ENCODE measurements at places on chromosomes 7 and 10.

DNA sequence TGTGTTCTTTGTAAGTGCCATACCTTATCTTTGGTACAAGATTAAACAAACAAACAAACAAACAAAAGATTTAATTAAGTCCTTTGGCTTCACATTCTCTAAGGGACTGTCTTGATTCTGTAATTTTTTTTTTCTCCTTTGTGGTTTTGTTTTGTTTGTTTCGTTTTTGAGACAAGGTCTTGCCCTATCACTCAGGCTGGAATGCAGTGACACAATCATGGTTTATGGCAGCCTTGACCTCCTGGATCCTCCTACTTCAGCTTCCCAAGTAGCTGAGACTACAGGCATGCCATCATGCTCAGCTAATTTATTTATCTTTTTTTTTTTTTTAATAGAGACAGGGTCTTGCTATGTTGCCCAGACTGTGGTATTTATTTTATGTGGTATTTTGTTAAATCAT is 165.8 kb downstream of the LRRC4 start:
- H3K4me3 ChIP-seq: no peak overlapping the region
- DNase-seq: no peak

- DNase-seq: no peak
- no peaks in the 10 kb centered on the region for H3K27me3 ChIP-seq
- no peaks in the 10 kb centered on the region for H3K4me1 ChIP-seq
- no peak overlapping the region for H3K4me3 ChIP-seq
- no peaks in the 10 kb centered on the region for H3K36me3 ChIP-seq
These were observed 157.2 kb downstream of the SH2D4B start for GRCh38 chr10:80694930-80695329.

DNA sequence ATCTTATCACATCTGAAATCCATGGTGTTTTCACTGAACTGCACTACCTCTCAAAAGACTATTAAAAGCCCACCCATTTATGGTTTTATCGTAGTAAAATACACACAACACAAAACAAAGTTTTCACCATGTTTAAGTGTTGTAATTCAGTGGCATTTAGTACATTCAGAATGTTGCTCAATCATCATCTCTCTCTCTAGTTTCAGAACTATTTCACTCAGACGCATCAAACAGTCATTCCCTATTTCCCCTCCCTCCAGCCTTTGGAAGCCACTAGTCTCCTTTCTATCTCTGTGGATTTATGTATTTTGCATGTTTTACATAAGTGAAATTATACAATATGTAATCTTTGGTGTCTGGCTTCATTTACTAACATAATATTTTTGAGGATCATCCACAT is 332.6 kb downstream of the TNS3 start:
- no peaks in the 10 kb centered on the region for H3K4me1 ChIP-seq
- DNase-seq: no peak
- H3K27me3 ChIP-seq: no peaks in the 10 kb centered on the region
- H3K36me3 ChIP-seq: no peaks in the 10 kb centered on the region

DNA sequence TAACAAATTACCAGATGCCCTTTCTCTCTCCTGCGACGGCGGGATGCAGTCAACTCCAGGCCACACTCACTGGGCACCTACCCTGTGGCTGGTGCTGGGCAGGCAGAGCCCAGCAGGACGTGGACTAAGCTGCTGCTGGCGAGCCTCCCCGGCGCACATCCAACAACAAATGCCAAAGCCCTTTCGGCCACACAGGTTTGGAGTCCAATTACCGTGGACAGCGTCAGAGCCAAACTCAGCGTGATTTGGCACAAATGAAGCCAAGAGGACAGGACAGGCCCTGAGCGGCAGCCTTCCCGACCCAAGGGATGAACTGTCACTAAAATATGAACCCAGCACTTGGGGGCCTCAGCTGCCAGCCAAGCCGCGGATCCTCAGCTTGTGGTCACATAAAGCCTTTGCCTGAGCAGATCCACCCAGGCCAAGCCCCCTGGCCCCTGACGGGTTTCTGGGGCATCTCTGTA is 28.4 kb downstream of the DAGLB start:
- peak overlapping the region; percentile 83 for H3K27ac ChIP-seq
- peaks cover 4% of the 10 kb centered on the region for H3K4me1 ChIP-seq
- H3K27me3 ChIP-seq: no peaks in the 10 kb centered on the region
- peaks cover 1% of the 10 kb centered on the region for H3K36me3 ChIP-seq
- H3K4me3 ChIP-seq: no peak overlapping the region

Data from liver (tissue), 10 donors.